Stimulated activated CD8-positive, alpha-beta memory T cell treated with anti-CD3 and anti-CD28 coated beads, Interleukin-7, amount 100 ng/mL, for 1 hour (primary cell): ENCODE measurements at places on chromosomes 4 and X.

GRCh38 chrX:46803140-46803539, 33.7 kb upstream of the RP2 start:
- no peak for DNase-seq

GRCh38 chr4:93743022-93743421, 85.5 kb upstream of the ATOH1 start:
- DNase-seq = no peak

DNA sequence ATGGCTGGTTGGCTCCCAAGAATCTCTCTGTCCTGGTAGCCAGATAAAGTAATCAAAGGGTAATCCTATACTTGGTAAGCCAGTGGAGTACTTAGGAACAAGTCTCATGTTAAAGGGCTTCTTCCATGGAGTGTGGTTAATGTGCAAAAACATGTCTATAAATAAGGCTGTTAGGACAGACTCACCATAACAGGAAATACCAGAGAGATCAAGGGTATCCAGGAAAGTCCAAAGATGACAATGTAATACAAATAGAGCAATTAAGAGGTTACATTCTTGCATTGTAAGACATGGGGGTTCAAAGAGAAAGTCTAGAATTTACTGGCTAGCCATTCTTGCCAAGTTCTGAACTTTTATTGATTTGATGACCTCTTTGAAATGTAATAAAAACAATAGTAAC, 61.9 kb upstream of the ZCCHC13 start:
- no peak for DNase-seq

DNA sequence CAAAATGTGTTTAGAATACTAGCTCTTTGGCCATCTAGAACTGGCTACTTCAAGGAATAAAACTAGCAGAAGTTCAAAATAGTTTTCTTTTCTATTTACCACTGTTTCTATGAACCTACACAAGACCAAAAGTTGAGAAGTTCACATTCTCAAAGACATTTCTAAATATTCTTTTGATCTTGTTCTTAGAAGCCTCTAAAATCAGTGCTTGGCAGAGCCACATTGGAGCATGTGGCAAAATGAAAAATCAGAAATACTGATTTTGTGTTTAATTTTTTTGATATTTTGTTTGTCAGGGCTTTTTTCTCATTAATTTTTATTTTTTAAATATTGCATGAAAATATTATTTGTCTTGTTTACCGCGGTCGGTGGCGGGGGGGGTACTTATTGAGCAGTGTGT, 853.8 kb upstream of the INTU start:
- no peak for DNase-seq

DNA sequence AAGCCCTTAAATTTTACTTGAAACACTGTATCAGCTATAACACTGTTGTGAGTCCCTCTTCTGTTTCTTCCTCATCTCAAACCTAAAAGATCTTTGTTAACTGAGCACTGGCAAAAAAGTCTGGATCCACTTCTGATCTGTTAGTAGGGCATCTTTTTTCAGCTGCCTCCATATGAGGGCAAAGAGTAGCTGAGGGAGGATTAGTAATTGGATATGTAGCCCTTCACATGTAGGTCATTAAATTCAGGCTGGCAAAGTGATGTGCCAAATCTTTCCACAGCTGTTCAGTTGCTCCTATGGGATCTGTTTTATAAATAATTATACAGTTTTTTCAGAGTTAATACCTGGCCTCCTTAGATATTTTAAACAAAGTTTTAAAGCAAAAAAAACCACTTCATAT, 1.1 kb upstream of the TRMT10A start:
- no peak for DNase-seq

GRCh38 chr4:6875431-6875831, 34.2 kb upstream of the TBC1D14 start:
- DNase-seq = no peak

GRCh38 chr4:124199755-124200154, 512.8 kb downstream of the ANKRD50 start:
- DNase-seq = no peak

DNA sequence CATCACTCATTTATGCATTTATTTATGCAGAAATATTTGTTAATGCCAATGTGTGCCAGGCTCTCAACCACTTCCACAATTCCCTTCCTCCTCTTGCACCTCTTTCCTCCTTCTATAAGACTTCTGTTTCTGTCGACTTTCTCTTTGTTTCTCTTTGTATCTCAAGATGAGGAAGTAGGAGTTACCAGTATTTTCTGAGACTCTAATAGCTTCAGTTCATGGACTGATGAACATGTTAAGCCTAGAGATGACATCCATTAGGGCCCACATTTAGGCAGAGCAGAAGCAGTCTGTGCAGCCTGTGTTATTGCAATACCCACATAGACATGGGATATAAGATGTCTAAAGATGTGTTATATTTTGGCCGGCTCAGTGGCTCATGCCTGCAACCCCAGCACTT, 241.8 kb upstream of the SMIM31 start:
- no peak for DNase-seq

DNA sequence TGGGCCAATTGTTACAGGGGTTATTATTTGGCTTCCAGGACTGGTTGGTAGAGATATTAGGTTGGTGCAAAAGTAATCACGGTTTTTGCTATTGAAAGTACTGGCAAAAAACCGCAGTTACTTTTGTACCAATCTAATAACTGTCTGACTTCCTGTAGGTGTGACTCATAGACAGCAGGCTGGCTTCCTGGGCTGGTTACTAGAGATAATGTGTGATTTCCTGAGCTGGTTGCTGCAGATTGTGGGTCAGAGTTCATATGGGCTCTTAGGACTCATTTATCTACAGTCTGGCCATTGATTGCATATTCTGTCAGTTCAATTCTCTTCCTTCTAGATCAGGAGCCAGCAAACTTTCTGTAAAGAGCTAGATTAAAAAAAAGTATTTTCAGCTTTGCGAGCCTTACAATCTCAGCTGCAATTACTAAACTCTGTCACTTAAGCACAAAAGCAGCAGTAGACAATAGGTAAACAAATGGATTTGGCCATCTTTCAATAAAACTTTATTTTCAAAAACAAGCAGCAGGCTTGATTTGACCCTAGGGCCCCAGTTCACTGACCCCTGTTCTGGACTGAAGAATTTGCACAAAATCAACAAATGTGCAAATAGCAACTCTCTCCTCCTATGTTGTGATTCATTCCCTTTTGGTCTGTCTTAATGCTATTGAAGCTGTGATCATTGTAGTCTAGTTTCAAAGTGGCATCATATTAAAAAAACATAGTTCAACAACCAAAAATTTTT, 50.8 kb upstream of the BOD1L1 start:
- DNase-seq = no peak

DNA sequence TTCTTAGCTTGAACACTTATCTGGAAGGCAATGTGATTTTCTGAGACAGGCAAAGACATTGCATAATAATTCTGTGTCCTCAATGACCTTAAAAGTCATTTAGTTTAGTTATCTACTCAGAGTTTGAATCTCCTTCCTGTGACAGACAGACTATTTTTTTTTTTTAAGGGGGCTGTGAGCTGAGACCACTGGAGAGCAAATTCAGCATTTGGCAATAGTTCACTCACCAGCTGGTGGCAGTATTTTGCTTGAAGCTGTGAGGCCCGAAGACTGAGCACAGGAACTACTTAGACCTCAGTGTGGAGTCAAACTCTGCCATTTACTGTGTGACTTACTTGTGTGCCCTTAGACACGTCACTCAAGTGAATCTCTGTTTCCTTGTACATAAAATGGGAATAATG, 22.9 kb upstream of the CPE start:
- DNase-seq = no peak

- DNase-seq = no peak
Measured at GRCh38 chr4:70243091-70243490, 694 bp downstream of the CSN3 start.

DNA sequence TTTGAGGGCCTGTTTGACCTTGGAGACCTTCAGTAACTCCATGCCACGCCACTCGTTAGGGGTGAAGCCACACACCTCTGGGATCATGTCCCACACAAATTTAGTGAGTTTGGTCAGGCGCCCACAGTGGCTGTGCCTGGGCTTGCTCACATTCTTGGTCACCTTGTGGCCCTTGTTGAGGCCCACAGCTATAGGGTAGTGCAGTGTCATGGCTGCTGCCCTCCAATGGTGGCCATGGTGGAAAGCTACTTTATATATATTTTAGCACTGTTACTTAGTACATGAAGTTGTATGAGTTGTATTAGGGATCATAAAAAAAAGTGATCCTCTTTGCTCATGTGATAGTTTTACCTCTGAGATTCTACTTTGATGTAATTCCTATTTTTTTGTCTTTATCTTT, 985 bp upstream of the CXCL11 start:
- no peak for DNase-seq

DNA sequence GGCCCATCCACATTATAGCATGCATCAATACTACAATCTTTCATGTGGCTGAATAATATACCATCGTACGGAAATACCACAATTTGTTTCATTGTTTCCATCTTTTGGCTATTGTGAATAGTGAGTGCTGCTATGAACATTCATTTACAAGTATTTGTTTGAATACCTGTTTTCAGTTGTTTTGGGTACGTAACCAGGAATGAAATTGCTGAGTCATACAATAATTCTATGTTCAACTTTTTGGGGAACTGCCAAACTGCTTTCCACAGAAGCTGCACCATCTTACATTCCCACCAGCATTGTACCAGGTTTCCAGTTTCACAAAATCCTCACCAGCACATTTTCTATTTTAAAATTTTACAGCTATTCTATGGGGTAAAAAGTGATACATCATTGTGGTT, 28.5 kb upstream of the MANBA start:
- no peak for DNase-seq

DNA sequence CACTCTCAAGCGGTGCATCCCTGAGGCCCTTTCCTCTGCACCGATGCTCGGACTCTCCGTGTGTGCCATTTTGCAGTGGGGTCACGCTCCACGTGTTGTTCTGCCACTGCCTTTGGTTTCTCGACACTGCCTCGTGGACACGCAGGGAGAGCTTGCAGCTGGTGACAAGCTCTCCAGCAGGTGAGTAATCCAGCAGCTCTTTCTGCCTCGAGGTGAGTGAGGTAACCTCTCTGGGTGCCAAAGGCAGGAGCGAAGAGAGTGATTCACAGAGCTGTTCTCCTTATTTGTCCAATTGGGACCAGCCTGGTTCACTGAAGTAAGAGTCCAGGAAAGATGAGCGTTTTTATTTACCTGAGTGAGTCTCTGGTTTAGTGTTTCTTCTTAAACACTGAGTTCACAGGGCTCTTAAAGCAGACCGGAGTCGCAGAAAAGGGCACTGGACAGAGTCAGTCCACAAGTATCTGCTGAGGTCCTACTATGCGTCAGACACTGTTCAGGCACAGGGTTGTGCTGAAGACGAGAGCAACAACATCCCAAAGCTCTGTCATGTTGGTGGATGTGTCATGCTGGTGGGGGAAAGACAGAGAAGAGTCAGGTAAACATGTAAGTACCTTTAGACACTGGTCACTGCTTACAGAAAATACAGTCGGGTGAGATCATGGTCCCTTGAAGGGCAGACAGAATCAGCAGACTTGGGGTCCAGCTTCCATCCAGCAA, 61.8 kb downstream of the FHDC1 start:
- DNase-seq = no peak

GRCh38 chr4:64807821-64808220, 398.6 kb upstream of the TECRL start:
- DNase-seq = no peak

DNA sequence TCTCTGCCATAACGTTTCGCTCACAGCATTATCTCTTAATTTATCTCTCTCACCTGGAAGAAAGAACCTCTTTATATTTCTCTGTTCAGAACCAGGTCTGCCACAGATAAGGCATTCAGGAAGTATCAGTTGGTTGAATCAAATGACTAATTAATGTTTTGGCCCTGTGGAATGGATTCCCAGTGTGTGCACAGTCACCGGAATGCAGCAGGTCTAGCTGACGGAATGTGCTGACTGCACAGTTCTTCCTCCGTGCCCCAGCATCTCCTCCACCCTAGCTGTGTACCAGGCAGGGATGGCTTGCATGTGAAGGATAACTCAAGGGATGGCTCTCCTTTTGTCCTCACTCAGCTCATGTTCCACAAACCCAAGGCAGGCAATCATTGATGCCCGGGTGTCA, 141.8 kb upstream of the MSX1 start:
- no peak for DNase-seq

DNA sequence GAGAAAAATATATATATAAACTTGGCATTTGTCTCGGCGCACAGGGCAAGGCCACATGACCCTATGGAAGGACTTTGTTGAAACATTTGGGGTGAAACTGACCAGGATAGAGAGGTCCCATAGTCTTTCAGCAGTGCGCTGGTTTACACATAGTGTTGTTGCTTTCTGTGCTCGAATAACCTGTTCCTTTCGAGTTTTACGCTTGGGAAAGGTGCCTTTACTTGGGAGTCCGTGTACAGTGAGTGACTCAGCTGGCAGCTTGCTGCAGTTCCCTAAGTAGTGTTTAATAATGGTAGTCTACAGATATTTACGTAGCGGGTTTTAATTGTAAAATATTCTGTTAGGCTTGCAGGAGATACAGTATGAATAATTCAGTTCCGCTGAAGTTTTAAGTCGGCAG, 578 bp downstream of the APOOL start:
- no peak for DNase-seq

- DNase-seq = no peak
Measured at GRCh38 chrX:117707948-117708743, 408.5 kb downstream of the KLHL13 start.

GRCh38 chr4:8533274-8533865, 46.8 kb upstream of the GPR78 start:
- no peak for DNase-seq

- DNase-seq = no peak
Measured at GRCh38 chr4:16110661-16111290, 27.0 kb upstream of the PROM1 start.

GRCh38 chr4:6622744-6623143, 17.7 kb upstream of the MRFAP1 start:
- no peak for DNase-seq

- DNase-seq = no peak
Measured at GRCh38 chr4:177349191-177349590, 39.5 kb downstream of the NEIL3 start.

DNA sequence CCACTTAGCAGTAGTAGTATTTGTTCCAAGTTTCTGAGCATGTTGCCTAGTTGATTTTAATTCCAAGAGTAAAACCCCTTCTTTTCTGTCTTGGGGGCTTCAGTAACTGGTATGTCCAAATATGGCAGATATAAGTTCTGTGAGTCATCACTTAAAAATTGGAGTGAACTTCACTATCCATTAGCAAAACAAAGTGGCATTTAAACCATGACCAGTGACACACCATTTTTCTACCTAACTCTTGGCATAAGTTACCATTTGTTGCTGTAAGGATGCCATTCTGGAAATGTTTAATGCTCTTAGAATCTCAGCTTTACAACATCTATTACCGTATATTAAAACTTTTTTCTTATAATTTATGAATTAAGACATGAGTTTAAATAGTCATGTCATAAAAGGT, 102.0 kb downstream of the CBR4 start:
- no peak for DNase-seq
